ENCODE measurements at places on chromosomes 3 and 15. TPM values are rescaled to one million over a fixed set of nuclear protein-coding genes. Genes with fewer than 3 reads are reported as not detected.

Gene DUOX1
- total RNA-seq = 5.3 TPM

Gene RARB
- total RNA-seq = 0.99 TPM

Gene TFG
- total RNA-seq = 107 TPM

Gene ALDH1L1
- total RNA-seq = 73.8 TPM

Gene ABHD5
- 25.0 TPM for total RNA-seq

Gene MYLK
- total RNA-seq = 130 TPM

Gene TF
- 53.1 TPM for total RNA-seq

Gene CIB1
- total RNA-seq = 50.8 TPM

Gene CKMT1A
- 1.2 TPM for total RNA-seq

Gene SLC24A5
- total RNA-seq = not detected

Gene CPN2
- 1.1 TPM for total RNA-seq
